ENCODE measurements at places on chromosomes 7 and 10. TPM values are rescaled to one million over a fixed set of nuclear protein-coding genes. Genes with fewer than 3 reads are reported as not detected.

- DNase-seq: no peak
Measured at GRCh38 chr7:54946271-54946670, 72.5 kb upstream of the EGFR start.

DNA sequence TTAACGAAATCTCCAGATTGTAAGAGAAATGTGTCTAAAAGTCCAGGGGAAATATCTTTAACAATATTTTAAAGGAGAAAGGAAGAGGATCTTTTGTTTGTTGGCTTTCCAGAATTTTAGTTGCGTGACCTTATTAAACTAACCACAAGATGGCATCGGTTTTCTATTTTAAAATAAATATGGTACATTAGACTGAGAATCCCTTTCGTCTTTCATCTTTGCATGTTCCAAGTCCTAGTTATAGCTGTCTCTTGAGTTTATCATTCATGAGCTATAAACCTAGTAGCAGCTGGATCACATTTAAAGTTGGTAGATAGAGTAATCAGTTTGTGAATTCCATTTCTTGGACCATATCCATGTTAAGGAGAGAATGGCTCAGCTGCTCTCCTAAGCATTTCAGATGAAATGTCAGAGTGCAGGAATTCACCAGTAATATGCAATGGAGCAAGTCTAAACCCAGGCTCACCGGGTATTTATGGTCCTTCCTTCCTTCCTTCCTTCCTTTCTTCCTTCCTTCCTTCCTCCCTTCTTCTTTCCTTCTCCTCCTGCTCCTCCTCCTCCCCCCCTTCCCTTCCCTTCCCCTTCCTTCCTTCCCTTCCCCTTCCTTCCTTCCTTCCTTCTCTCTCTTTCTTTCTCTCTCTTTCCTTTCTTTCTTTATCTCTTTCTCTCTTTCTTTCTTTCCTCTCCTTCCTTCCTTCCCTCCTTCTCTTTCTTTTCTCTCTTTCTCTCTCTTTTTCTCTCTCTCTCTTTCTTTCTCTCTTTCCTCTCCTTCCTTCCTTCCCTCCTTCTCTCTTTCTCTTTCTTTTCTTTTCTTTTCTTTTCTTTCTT lies 57.8 kb upstream of the RAB18 start:
- DNase-seq: no peak

DNA sequence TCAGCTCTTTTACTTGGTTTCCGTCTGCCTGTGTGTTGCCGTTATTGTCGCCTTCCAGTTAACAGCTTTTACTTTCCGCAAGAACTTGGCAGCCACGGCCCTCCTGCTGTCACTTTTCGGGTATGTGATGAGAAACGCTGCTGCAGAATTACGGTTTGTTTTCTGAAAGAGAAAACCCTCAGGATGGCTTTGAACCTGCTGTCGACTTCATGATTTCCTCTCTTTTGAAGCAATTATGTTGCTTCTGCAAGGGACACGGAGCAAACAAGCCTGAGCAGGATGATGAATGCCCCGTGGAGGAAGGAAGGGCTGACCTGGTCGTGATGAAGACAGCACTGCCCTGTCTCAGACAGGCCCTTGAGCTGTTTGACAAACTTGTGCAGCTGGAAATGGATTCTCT lies 339.8 kb downstream of the ABCA13 start:
- no peak for DNase-seq

GRCh38 chr7:33698692-33699128 lies 206.6 kb upstream of the BMPER start:
- DNase-seq: no peak

- DNase-seq: no peak
Measured at GRCh38 chr7:24504836-24505235, 68.4 kb upstream of the PALS2 start.

- no peak for DNase-seq
Measured at GRCh38 chr10:17237915-17238444, 9.9 kb downstream of the VIM start.

DNA sequence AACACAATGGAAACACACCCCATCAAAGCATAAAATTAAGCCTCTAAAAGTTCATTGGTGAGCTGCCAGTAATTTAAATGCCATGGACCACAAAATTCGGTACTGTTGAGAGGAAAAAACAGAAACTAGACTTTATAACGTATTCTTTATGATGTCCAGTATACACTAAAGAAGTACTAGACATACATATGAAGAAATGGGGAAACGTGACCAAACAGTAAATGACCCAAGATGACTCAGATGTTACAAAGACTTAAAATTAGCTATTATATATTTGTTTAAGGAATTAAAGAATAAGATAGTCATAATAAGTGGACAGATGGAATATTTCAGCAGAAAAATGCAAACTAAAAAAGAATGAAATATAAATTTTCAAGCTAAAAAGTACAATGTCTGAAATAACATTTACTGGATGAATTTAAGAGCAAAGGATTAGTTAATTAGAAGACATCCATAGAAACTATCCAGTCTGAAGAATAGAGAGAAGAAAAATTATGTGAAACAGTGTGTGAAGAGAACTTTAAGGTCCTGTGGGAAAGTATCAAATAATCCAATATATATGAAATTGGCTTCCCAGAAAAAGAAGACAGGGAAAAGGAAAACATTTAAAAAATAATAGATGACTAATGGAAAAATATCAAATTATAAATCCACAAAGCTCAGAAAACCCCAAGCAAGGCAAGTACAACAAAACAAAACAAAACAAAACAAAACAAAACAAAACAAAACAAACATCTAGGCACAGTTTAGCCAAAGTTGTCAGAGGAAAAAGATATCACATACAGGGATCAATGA lies 69.4 kb downstream of the SAMD9 start:
- no peak for DNase-seq

GRCh38 chr10:93917064-93917391 lies 23.2 kb downstream of the SLC35G1 start:
- no peak for DNase-seq

- no peak for DNase-seq
Measured at GRCh38 chr7:151117565-151117964, 31.3 kb downstream of the AGAP3 start.

DNA sequence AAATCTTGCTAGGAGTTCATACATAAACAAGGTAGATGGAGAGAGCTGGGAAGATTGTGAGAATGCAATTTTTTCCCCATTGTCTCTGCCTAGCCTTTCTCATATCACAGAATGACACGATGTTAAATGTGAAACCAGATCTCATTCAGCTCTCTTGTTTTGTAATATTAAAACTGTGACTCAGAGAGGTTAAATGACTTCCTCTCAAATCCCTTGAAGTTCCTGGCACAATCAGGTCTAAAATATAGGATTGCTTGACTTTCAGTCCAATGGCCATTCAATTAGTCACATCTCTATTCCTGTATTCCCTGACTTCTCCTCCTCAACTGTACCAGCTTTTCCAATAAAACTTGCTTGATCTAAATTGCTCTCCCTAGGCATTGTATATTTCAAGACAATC lies 3.1 kb downstream of the ANKRD22 start:
- DNase-seq: no peak

DNA sequence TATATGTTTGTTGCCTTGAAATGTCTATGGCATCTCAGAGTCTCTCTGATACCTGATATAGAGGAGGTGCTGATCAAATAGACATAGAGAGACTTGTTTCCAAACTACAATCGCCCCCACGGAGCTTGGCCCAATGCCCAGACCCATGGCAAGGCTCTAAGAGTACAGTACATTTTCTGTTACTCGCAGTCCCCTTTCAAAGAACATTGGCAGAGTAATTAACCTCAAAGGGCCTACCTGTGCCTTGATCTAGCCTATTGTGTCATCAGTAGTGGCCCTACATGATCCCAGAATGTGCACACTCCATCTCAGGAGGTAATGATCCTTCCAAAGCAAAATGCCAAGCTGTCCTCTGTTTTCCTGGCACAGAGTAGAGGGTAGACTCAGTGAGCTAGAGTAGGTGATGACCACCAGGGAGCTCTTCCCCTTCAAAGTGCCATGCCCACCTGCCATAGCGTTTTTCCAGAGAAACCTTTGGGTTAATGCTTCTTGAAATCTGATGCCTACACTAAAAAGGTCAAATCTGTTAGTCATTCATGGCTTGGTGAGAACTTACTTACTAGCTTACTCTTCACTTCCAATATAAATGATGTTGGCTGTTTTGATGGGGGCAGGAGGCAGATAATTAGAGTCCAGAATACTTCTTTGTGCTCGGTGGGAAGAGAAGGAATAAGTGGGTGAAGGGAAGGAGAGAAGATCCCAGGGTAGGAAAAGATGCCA lies 41.2 kb upstream of the ACSL5 start:
- DNase-seq: no peak

- DNase-seq: no peak
Measured at GRCh38 chr7:4178916-4179687, 503.0 kb upstream of the FOXK1 start.

DNA sequence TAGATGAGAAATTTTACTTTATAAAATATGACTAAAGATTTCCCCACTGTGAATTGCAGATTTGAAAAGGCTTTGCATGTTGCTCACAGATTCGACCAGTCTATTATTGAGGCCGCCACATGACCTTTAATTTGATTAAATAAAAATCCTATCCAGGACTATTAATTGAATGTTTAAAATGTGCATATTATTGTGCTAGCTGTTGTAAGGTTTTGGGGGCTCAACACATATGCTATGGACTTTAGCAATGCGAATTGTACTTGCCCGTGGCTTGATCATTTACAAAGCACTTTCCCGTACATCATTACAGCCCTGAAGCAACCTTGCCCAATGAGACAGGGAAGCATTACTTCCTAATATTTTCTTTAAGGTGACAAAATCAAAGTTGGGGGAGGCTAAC lies 243.0 kb downstream of the ACTR3B start:
- DNase-seq: no peak

DNA sequence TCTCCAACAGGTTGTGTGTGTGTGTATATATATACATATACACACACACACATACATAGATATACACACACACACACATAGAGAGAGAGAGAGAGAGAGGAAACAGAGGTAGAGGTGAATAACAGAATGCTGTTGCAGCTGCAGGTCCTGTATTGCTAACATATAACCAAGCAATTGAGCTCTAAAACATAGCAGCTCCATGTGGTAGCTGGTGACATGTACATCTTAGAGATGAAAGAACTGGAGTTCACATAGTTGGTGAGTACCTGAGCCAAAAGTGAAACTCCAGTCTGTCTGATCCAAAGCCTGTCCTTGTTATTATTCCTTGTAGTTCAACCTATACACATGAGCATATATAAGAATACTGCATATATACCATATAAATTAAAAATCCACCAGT lies 152.9 kb upstream of the CSTF2T start:
- no peak for DNase-seq

DNA sequence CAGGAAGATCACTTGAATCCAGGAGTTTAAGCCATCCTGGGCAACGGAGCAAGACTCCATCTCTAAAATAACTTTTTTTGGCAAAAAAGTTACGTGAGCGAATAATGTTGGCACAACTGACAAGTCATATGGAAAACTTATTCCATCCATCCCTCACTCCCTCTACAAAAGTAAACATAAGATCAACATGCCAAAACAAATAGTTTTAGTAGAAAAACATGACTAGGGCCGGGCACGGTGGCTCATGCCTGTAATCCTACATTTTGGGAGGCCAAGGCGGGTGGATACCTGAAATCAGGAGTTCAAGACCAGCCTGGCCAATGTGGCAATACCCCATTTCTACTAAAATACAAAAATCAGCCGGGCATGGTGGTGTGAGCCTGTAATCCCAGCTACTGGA lies 25.6 kb downstream of the SLC25A16 start:
- DNase-seq: no peak

DNA sequence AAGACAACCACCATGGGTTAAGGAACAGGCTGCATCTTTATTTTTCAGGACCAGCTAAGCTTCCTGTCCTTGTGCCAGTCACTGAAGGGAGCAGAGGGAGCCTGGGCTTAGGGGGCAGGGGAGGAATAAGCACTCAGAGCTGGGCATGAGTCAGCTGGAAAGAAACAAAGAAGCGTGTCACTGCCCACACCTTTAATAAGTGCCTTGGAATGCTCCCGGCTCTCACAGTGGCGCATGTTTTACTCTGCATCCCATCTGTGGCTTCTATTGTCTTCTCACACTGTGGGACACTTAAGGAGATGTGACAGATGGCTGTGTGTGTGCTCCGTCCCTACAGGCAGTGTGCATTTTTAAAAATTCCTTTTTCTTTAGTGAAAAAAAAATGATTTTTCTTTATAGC lies 71.7 kb downstream of the MTURN start:
- DNase-seq: no peak

DNA sequence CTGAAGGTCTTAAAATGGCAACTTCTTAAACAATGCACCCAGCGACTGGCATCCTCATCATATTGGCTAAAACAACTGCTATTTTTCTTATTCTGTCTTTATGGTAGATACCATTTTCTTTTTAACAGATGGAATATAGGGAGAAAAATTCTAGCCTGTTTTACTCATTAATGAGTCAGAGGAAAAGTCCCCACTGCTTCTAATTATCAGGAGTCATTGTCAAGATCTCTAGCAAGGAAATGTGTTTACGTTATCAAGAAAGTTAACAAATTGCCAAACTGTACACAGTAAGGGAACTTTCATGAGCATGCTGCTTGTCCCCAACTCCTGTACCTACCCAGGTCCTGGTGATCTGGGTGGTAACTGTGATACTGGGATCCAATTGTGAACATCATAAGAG lies 117.7 kb upstream of the KIAA1217 start:
- no peak for DNase-seq

- no peak for DNase-seq
Measured at GRCh38 chr10:60913071-60913470, 30.9 kb downstream of the RHOBTB1 start.

GRCh38 chr7:45596665-45597095 lies 22.5 kb downstream of the ADCY1 start:
- no peak for DNase-seq

DNA sequence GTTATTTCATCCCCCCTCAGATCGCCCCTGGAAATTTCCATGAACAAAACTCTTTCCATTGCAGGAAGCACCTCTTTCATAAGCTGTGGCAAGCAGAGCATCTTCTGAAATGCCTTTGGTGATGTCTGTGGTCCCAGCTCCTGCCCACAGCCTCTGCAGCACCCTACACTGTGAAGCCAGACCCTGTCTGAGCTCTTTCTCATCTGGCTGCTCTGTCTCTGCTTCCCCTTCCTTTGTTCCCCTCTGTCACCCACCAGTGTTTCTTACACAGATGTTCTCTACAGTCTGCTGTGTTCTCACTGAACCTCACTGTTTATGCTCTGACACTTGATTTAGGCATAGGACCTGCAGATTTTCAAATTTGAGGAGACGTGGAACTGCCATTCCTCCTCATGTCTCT lies 1.9 kb upstream of the TAS2R39 start:
- DNase-seq: no peak

- DNase-seq: no peak
Measured at GRCh38 chr7:147513451-147513850, 1077.1 kb upstream of the C7orf33 start.

SUN3 gene
- not detected for total RNA-seq

EVX1 gene
- total RNA-seq: not detected

SPOCK2 gene
- total RNA-seq: 0.65 TPM

EIF3B gene
- total RNA-seq: 150 TPM

AMZ1 gene
- 0.19 TPM for total RNA-seq

WNT8B gene
- not detected for total RNA-seq

All from lower leg skin (tissue), 4 donors.